Umbilical cord (tissue), 2 donors: ENCODE measurements at places on chromosomes 16 and 17. TPM values are rescaled to one million over a fixed set of nuclear protein-coding genes. Genes with fewer than 3 reads are reported as not detected.

TP53TG3B gene
- not detected for total RNA-seq

RAB26 gene
- total RNA-seq: 0.48 TPM

ZNF423 gene
- 12.3 TPM for total RNA-seq

CLTC gene
- total RNA-seq: 298 TPM

PRSS21 gene
- total RNA-seq: not detected

CCL13 gene
- not detected for total RNA-seq
